ENCODE measurements at places on chromosomes 6 and 20.

GRCh38 chr6:39005774-39006173 lies 42.8 kb upstream of the GLP1R start:
- DNase-seq: no peak

GRCh38 chr6:41535766-41536165 lies 10.4 kb upstream of the FOXP4 start:
- no peak for DNase-seq

DNA sequence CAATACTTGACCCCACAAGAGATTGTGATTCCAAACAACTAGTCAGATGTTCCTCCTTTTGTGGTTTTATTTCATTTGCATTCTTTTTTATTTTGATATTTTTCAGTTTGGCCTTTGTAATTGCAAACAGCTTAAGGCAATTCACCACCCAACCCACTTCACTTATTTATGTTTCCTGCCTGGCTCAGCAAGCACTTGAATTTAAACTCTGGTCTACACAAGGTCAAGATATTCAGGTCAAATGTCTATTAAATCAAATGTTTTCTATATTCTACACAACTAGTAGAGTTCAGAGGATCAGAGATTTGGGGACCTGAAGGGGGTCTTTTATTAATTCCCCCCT lies 100.1 kb downstream of the SGK1 start:
- no peak for DNase-seq

- no peak for DNase-seq
These were observed 33.9 kb upstream of the OVOL2 start for GRCh38 chr20:18091623-18092022.

GRCh38 chr6:143607168-143607567 lies 70.6 kb upstream of the PHACTR2 start:
- DNase-seq: no peak

DNA sequence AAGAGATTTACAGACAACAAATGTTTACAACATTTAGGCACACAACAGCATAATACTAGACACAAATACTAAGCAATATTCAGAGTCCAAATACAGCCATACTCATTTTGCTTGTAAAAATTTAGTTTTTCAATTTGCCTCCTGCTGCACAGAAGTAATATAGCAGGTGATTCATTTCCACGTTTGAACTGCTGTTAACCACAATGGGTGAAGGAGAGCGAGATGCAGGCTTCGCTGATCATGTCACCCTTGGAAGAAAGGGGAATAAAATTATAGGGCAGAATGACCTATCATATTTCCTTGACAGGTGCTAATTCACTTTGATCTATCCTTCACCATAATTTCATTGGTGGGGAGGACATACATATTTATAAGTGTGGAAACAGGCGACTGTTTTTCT lies 643.8 kb upstream of the AGPAT4 start:
- DNase-seq: no peak

DNA sequence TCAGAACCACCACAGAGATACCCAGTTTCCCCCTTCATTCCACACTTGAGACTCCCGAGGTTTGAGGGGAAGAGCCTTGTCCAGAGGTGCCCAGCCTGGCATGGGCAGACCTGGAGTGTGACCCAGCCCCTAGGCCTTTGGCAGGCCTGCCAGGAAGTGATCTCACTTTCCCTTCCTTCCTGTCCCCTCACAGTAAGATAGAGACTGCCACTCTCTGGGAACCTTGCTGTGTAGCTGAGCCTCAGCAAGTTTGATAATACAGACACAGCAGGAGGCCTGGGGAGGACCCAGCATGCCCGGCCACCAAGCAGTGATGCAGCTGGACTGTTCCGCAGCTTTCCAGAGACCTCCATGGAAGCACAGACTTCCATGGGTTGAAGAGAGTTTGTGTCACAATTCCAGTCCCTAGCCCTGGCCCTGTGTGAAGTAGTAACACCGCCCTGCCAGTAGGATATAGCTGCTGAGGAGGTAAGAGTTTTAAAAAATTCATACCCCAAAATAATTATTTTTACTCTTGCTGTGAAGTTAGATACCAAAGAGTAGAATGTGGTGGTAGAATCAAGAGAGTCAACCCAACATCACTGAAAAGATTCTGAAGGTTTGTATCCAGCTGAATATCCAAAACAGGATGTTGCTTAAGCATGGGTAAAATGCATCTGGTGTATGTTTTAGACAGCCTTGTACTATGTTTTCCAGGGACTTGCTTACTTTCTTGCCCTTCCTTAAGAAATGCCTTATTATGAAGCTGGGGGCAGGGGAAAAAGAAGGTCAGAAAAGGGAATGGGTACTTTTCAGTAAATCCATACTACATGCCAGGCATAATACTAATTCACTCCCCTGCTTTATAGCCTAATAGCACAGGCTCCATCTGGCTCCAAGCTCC lies 16.3 kb downstream of the PKIG start:
- no peak for DNase-seq

DNA sequence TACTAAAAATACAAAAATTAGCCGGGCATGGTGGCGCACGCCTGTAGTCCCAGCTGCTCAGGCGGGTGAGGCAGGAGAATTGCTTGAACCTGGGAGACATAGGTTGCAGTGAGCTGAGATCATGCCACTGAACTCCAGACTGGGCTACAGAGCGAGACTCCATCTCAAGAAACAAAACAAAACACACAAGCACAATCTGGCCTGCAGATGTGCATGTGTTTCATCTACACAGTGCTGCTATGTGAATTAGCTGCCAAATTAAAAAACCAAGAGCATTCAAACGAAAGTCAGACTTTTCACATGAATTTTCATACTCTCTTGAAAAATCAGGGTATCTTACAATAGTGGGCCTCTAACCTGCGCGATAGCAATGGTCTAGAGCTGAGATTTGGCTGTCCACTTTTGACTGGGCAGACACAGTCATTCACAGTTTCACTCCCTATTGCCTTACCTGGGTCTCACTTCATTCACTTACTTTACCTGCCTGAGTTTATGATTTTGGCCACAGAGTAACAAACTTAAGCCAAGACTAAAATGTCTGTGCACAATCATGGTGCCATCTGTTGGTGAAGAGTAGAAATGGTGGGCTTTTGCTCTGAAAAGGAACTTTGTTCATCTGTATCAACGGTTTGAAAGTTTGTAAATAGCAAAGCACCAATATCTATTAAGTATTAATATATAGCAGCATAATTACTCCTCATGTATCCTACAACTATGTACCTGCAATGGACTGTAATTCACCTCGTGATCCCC lies 138.5 kb upstream of the UST start:
- DNase-seq: no peak

GRCh38 chr6:14705841-14706377 lies 540.0 kb upstream of the JARID2 start:
- no peak for DNase-seq

DNA sequence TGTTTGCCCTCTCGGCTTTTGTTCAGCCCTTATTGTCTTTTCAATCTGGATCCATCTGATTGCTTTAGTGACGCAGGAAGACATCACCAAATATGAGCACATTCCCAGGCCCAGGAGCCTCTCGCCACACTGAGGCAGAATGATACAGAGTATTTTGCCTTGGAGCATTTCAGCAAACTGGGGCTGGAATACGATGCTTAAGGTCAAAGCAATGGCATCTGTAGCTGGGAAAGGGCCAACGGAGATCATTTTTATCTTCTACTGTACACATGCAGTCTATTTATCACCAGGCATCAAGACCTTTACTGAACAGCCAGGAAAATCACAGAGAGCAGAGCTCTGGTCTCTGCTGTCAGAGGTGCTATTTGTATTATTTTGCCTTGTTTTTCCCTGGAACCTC lies 655.3 kb downstream of the RNF144B start:
- DNase-seq: no peak

All from stimulated activated CD8-positive, alpha-beta memory T cell treated with anti-CD3 and anti-CD28 coated beads, Interleukin-7, amount 100 ng/mL, for 48 hours (primary cell).